ENCODE measurements at places on chromosomes 11 and 22.

DNA sequence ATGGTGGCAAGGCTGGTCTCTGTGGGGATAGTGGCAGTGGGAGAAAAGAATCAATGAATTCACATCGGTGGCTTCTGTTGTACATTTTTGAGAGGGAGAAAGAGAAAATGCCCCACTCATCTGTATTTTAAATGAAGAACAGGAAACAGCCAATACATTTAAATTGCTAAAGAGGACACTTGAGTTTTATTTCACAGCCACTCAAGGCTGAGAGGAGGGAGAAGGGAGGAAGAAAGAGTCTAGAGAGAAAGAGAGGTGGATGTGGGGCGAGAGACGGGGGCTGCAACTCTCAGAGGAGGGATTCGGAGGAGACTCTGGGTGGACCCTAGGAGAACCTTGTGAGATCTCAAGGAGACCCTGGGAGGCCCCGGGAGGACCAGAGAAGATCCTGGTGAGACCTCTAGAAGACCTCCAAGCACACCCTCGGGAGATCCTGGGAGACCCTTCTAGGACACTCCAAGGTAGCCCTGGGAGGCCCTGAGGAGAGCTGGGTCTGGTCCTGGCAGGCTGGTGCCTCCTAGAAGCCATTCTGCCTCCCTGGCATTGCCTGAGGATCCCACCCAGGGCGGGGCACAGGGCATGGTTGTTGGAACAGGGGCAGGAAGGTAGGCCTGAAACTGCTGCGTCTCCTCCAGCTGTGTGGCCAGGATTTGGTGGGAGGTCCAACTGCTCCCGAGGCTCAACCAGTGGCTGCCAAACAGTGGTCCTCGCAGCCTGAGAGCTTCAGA, 91.0 kb upstream of the SHISAL1 start:
- no peak for DNase-seq

DNA sequence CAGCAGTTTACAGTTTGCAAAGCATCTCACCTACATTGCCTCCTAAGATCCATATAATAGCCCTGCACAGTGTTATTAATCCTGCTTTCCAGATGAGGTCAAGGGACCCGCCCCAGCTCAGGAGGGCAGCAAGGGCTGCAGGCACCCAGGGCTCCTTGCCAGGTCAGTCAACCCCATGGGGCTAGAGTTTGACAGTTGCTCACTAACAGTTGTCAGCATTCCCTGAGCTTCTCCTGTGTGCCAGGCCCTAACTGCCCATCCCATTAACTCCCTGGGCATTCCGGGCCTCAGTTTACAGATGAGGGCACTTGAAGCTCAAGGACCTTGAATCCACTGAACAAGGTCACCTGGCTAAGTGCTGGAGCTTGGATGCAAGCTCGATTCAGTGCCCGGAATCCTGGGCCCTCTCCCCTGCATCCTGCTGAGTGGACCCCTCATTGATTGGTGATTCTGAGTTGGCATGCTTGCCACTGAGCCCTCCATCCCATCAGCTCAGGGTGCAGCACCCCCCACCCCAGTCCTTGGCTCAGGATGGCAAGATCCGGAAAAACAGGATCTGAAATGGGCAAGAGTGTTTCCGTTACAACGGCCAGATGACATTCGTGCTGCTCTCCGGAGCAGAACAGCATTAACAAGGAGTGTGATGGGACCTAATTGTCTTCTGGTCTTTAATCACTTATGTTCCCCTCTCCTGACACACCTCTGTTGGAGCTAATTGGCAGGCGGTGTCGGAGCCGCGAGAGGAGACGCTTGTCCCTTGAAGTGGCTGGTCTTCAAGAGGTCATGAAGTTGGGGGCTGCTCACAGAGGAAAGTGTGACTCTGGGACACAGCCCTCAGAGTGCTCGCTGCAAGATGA, 87.4 kb upstream of the SHISAL1 start:
- DNase-seq, result no peak

GRCh38 chr11:27029966-27030365, 10.6 kb upstream of the BBOX1 start:
- no peak for DNase-seq

DNA sequence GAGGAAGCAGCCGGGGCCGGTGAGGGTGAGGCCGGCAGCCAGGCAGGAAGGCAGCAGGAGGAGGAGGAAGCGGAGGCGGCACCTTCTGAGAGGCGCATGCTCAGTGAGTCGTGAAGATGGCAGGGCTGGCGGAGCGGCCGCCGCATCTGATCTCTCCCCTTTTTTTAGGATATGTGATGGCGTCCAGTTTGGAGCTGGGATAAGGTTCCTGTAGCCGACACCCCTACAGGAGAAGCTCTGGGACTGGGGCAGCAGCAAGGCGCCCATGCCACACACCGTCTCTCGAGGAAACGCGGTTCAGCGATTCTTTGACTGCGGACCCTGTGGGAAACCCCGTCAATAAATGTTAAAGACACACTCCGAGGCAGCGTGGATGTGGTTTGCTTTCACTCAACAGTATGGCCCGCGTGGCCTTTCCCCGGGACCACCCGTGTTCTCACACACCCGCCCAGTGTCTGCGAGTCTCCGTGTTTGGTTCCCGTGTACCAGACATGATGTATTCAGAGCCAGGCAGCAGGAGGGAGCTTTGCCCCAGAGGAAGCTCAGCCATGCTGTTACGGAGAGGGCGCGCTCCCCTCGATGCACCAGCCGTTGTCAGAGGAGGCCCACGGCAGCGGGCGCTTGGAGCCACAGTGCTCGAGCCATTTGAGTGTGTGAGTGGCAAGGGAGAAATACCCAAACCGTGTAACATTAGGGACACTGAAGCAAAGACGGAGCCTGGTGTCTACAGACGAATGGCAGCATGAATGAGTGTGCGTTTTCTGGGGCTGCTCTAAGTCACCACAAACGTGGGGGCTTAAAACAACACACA, 27.7 kb upstream of the PARVB start:
- peak; percentile 72 for DNase-seq

DNA sequence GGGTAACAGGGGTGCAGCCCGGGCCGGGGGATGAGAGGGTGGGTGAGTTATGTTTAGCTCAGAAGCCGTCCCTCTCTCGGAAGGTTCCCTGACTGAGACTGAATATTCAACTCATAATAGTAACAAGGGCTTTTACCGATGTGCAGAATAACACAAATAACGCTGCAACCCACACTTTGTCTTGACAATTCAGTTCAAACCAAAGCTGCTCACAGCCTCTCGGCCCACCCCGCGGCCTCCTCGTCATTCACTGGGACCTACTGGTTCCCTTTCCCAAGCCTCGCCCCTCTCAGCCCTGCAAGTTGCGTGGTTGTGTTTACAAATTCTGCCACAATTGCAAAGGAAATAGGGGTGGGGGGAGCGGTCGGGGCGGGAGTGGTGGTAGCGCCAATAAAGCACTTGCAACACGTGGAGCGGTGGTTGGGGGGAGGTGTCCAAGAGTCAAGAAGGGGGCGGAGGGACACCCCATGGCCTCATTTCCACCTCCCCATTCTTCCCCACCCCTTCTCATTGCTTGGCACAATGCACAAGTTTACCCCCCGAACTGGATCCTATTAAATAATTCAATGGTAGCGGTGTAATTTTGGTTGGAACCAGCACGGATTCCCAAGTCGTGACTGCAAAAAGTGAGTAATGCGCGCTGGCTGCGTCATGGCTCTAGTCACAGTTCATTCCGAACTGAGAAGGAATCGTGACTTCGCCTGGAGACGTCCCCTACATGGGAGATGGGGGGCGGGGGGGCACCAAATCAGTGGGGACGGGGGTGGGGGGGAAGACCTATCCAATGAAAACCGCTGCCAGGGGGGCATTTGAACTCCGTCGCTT, 102.0 kb upstream of the HSD17B12 start:
- no peak for DNase-seq

GRCh38 chr11:125052047-125052446, 11.1 kb upstream of the SLC37A2 start:
- no peak for DNase-seq

GRCh38 chr11:94876645-94877442, 96.5 kb downstream of the CWC15 start:
- peak; percentile 74 for DNase-seq

- DNase-seq, result no peak
These were observed 169.1 kb downstream of the NXPE2 start for GRCh38 chr11:114847306-114847975.

GRCh38 chr11:78977009-78977408, 402.3 kb upstream of the NARS2 start:
- no peak for DNase-seq

DNA sequence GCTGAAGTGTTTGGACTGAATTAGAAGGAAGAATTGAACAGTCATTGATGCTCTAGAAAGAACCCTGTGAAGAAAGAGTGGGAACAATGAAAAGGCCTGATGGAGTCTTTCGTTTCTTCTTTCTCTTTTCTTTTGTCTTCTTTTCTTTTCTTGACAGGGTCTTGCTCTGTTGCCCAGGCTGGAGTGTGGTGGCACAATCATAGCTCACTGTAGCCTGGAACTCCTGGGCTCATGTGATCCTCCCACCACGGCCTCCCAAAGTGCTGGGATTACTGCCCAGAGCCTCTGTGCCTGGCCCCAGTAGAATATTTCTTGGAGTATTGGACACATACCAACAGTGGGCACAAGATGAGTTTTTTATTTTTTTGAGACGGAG, 1.1 kb downstream of the FEN1 start:
- DNase-seq, result no peak

DNA sequence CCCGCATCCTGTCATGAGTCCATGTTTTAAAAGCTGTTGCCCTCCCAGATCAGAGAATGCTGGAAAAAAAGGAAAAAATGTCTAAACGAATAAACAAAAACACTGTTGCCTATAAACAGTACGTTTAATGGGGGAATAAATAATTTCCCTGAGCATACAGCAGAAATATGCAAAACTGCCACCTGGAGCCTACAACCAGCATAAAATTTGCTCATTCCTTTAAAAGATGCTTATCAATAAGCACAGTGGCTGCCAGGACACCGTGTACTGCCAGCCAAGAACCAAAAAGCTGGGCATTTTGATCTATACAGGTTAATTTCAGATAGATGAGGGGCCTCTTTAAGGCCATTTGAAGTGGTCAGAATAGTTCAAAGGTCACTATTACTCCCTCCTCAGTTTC, 5.7 kb upstream of the CPT1A start:
- no peak for DNase-seq

DNA sequence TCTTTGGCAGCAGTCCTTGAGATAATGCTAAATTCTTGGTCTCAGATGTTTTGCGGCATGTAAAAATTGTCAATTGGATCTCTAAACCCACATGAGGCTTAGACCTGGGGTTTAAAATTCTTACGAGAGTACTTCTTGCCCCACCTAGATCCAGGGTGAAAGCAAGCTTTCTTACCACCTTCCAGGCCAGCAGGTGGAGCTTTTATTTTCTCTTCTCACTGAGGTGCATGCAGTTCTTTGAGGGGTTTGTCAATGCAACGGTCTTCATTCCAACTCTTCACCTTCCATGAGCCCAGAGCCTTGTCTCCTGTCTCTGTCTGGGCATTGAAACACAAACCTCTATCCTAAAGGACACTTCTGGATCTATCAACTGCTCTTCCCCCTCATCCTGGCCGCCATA, 154.1 kb downstream of the MYO18B start:
- DNase-seq, result no peak

Measured in activated CD4-positive, alpha-beta T cell treated with anti-CD3 and anti-CD28 coated beads, Interleukin-2, Interleukin-4, amounts not matched to agents 100 ng/mL and 50 ng/mL, durations not matched to agents 16 hours and 8 hours (primary cell).